ENCODE measurements at places on chromosomes 12 and 14.

- no peak for DNase-seq
These were observed 115.5 kb downstream of the DYRK2 start for GRCh38 chr12:67764055-67764454.

GRCh38 chr14:90990141-90990540, 70.3 kb downstream of the RPS6KA5 start:
- DNase-seq = no peak

DNA sequence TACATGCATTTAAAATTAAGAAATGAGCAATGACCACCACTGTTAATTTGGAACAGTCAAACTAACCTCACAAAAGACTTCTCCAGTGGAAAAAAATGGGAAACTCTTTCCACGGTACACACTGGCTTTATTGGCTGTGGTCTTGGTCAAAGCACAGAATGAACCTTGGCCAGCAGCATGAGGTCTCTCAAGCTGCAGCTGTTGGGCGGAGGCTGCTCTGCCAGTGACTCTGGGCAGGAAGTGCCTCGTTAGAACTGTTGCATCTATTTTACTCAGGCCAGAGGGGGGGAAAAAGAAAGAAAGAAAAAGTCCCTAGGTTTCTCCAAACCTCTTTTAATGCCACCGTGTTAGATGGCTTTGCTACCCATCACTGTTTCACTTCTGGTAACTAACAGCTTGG, 279.8 kb upstream of the DIO2 start:
- peak; percentile 5 for DNase-seq

DNA sequence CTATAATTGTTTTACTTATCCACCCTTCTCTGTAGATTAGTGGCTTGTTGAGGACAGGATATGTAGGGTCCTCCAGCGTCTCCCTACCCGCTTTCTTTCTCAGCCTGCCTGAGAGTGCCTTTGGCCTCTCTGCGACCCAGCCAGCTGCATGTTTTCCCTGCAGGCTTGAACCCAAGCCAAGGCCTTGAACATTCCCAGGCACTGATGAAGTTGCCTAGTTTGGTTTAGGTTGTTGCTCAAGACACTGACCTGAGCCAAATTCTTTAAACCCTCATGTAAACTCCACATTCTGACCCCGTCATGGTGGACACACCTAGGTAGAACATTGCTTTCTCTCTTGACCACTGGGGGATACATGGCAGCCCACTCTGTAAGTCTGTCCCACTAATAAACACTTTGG, 33.4 kb upstream of the TXNRD1 start:
- DNase-seq = no peak

DNA sequence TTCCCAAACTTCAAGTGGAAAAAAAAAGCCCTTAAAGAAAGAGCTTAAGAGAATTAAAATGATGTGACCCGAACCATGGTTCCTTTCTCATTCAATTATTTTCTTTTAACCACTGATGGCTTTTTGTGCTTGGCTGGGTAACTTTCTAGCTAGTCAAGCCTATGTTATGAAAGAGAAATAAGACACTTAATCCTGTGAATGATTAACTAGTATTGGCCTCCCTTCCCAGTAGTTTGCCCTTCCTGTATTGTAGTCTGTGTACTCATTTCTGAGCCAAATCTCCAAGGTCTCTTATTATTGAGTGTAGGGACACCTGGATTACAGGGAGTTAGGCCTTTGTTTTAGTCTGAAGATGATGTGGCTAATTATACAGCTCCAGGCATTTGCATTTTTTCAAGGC, 353.0 kb downstream of the RAD51B start:
- no peak for DNase-seq

DNA sequence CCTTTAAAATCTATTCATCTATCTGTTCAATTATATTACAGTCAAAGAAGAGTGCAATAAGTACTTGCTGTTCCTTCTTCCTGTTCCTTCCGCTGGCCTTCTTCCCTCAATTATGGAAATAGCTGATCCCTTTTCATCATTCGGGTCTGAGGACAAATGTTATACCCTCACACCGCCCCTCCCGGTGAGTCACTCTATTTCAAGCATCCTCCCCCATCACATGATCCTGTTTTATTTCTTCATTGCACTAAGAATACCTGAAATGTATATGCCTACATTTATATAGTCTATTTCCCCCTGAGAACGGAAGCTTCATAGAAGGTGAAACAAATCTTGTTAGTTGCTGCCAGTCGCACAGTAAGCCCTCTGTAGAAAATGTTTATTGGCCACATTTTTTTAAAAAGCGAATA, 2.5 kb downstream of the SLC38A1 start:
- DNase-seq = no peak

- DNase-seq = no peak
These were observed at the start of gene CCDC88C for GRCh38 chr14:91417120-91417982. Gene CCDC88C, minus strand, starts transcription at chr14:91417820. Its CDS starts 130 bp downstream, at chr14:91417690.

GRCh38 chr12:96007729-96008128, 11.6 kb upstream of the HAL start:
- no peak for DNase-seq
